Activated CD4-positive, alpha-beta T cell treated with anti-CD3 and anti-CD28 coated beads, Interleukin-2, amount 50 U/mL, for 1 hour (primary cell): ENCODE measurements at places on chromosomes 2 and 18.

DNA sequence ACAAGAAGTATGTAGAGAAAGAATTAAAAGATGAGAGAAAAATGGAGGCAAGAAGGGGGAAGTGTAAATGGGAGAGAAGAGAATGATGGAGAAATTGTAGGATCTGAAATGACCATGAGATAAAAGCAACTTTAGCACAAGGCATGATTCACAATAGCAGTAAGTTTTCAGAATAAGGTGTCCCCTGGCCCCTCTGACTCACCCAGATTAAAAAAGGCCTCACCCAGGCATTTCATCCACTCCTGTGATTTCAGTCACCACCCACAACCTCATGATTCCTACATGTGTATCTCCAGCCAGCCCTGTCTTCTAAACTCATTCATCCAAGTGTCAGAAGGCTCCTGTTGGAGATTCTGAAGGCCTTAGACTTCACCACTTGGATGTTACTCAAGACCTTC, 56.6 kb downstream of the SP100 start:
- no peak for DNase-seq

DNA sequence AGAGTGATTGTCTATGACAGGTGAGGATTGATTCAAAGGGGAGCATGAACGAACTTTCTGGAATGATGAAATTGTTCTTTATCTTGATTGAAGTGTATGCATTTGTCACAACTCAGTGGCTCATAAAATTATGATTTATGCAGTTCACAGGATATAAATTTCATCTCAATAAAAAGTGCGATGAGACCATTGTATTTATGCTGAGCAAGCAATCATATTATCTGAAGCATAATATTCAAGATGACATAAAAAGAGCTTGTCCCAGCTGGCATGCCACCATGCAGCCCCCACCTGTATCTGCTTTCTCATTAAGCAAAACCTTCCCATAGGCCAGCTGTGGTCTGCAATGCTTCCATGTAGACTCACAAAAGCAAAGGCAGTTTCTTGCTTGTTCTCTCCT, 49.6 kb upstream of the TEX51 start:
- DNase-seq = no peak

GRCh38 chr2:10285191-10285555, 17.5 kb upstream of the HPCAL1 start:
- no peak for DNase-seq

DNA sequence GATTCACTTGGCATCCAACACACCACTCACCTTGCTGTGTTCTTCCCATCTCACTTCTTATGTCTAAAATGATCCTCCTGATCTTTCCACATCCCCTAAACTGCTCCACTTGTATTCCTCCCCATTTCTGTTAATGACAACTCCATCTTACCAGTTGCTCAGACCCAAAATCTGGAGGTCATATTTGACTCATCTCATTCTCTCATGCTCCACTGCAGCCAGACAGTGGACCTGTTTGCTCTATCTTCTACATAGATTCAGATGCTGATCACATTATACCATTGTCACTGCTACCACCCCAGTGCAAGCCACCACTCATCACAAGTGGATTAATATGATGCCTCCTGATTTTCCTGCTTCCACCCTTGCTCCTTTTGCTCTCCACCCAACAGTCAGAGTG, 7.9 kb upstream of the NABP1 start:
- no peak for DNase-seq

DNA sequence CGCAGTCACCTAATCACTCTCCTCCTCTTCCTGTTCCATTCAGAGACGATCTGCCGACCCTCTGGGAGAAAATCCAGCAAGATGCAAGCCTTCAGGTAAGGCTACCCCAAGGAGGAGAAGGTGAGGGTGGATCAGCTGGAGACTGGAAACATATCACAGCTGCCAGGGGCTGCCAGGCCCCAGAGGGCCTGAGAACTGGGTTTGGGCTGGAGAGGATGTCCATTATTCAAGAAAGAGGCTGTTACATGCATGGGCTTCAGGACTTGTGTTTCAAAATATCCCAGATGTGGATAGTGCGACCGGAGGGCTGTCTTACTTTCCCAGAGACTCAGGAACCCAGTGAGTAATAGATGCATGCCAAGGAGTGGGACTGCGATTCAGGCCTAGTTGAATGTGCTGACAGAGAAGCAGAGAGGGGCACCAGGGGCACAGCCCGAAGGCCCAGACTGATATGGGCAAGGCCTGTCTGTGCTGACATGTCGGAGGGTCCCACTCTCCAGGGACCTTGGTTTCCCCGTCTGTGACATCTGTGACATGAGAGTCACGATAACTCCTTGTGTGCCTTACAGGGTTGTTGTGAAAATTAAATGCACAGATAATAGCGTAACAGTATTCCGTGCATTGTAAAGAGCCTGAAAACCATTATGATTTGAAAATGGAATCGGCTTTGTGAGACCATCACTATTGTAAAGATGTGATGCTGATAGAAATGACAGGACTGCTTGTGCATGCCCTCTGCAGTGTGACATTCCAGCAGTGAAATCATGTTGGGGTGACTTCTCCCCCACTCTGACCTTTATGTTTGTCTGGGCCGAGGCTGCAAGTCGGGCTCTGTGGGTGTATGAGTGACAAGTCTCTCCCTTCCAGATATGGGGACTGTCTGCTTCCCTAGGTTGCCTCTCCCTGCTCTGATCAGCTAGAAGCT, 510 bp downstream of the IL1RN start:
- no peak for DNase-seq

DNA sequence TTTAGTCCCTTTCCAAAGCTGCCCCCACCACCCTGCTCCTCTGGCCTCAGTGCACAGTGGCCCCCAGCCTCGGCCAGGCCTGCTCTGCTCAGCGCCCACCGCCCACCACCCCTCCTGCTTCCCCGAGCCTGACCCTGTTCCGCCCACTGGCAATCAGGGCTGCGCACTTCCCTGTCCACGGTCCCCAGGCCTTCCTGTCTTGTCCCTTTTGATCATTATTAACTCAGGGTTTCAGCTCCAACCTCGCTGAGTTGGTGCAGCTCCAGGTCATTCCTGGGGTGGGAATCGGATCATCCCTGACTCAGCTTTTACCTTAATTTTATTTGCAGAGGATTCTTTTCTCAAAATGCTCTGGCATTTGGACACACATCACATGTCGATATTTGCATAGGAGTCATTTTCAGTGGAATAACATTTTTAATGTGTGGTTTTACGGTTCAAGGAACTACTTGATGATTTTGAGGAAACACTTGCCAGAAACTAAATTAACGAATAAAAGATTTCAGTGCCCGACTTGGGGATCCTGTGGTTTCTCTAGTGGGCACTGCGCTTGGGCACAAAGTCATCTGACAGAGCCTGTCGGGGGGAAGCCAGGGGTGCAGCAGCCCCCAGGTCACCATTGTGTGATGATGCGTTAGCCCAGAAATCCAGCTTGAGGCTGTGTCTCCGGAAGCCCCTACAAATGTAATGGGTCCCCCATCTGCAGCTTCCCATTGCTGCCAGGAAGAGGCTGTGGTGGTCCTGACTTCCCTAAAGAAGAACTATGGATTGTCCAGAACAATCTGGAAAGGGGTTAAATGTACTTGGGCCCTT, 1.0 kb upstream of the ESPNL start:
- no peak for DNase-seq

- no peak for DNase-seq
Observed at GRCh38 chr2:66024391-66024790, 410.5 kb upstream of the MEIS1 start.

DNA sequence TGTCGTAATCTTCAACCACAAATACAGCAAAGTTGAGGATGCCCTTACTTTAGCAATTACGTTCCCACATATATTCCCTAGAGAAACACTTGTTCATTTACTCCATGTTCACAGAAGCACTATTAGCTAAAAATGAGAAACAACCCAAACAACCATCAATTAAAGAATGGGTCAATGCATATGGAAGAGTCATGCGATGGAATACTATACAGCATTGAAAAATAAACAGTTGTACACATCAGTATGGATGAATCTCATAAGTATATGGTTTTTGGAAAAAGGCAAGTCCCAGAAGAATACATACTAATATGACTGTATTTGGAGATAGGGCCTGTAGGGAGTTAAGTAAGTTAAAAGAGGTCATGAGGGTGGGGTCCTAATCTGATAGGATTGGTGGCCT, 6.3 kb downstream of the GPR148 start:
- DNase-seq = no peak

- no peak for DNase-seq
Observed at GRCh38 chr2:109538546-109538945, 75.2 kb downstream of the SEPTIN10 start.

- no peak for DNase-seq
Observed at GRCh38 chr2:38267270-38267925, 109.7 kb downstream of the ATL2 start.

DNA sequence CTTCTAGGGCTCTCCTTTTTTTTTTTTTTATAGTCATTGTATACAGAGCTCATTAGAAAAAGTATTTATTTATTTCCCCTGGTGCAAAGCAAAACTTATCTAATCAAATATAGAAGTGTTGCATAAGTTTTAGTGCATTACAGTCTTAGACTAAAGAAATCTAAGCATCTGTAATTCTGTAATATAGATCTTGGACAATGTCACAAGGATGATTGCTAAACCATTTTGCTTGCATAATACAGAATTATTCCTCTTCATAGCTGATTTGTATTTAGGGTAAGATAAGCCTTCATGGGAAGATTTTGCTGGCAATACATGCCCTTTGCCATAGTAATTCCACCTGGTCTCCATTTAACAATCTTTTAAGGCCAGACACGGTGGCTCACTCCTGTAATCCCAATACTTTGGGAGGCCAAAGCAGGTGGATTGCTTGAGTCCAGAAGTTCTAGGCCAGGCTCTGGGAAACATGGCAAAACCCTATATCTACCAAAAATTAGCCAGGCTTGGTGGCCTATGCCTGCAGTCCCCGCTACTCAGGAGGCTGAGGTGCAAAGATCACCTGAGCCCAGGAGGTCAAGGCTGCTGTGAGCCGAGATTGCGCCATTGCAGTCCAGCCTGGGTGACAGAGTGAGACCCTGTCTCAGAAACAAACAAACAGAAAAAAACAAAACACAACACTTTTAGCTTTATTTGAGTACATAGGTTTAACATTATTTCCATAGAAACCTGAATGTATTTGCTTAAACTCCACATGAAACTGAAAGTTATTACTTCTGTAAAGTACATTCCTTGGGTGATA, 2.2 kb upstream of the ACADL start:
- no peak for DNase-seq

- DNase-seq = no peak
Observed at GRCh38 chr2:73285159-73285739, 971 bp upstream of the FBXO41 start.
